NCI-H2171 treated with DMSO at 0.1 percent for 48 hours (cell line): ENCODE measurements at places on chromosomes 11 and 22.

DNA sequence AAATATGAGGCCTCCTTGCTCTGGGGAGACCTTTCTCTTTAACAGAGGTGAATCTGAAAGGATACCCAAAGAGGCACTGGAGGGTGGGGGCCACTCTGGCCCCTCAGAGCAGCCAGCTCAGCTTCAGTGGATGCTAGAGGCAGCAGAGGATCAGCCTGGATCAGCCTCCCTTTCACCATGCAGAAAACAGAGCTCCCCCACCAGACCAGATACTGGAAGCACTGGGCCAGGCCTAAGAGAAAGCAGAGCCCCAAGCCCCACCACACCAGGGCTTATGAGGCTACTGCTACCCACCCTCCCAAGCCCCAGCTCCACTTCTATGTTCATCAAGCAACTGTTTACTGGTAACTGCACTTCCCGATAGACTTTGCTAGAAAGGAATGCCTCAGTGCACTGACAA, 4.0 kb upstream of the SLC43A3 start:
- no peak for DNase-seq

- no peak for DNase-seq
Observed at GRCh38 chr11:88411265-88411664, 73.7 kb upstream of the CTSC start.

DNA sequence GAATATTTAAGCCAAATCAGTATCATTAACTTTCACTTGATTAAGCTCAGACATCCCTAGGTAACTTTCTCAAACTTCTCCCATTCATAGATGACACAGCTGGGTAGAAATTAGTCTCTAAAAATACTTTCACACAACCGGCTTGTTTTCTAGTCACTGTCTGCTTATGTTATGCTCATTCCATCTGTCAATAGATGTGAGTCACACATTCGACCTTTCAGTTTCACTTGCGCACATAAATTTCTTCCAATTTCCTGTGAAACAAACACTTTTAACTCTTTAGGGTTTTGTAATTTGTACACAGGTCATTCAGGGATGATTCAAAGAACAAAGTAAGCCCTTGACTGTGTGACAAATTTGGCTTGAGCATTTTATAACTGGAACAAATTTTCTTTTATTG, 723.0 kb downstream of the KCNA4 start:
- DNase-seq, result no peak

GRCh38 chr11:63966444-63966843, 8.0 kb upstream of the COX8A start:
- no peak for DNase-seq
